ENCODE measurements at places on chromosomes 13 and 19.

GRCh38 chr19:30729451-30729850 lies 357.3 kb downstream of the ZNF536 start:
- DNase-seq = no peak

- no peak for DNase-seq
Measured at GRCh38 chr19:41249707-41250423, 14.3 kb upstream of the HNRNPUL1 start.

DNA sequence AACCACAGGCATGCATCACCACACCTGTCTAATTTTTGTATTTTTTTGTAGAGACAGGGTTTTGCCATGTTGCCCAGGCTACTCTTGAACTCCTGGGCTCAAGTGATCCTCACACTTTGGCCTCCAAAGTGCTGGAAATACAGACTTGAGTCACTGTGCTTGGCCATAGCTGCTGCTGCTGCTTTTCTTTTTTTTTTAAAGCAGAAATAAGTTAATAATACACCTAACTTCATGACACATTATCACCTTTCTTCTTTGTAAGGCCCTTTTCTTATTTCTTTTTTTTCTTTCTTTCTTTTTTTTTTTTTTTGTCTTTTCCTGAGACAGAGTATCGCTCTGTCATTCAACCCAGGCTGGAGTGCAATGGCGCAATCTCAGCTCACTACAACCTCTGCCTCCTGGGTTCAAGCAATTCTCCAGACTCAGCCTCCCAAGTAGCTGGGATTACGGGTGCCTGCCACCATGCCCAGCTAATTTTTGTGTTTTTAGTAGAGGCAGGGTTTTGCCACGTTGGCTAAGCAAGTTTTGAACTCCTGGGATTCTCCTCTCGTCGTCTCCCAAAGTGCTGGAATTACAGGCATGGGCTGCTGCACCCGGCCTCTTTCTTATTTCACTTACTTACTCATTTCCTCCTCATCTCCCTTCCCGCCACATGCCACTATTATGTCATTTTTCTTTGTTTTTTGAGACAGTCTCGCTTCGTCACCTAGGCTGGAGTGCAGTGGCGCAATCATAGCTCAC lies 8.7 kb downstream of the SHKBP1 start:
- no peak for DNase-seq

GRCh38 chr13:95315752-95316151 lies 14.5 kb upstream of the ABCC4 start:
- no peak for DNase-seq

- no peak for DNase-seq
Measured at GRCh38 chr19:52307275-52307674, 10.3 kb downstream of the ZNF480 start.

- peak; percentile 20 for DNase-seq
Measured at GRCh38 chr19:44741258-44741731, 7.2 kb upstream of the BCL3 start.

GRCh38 chr13:23380534-23380933 lies 53.0 kb downstream of the SACS start:
- DNase-seq = no peak

DNA sequence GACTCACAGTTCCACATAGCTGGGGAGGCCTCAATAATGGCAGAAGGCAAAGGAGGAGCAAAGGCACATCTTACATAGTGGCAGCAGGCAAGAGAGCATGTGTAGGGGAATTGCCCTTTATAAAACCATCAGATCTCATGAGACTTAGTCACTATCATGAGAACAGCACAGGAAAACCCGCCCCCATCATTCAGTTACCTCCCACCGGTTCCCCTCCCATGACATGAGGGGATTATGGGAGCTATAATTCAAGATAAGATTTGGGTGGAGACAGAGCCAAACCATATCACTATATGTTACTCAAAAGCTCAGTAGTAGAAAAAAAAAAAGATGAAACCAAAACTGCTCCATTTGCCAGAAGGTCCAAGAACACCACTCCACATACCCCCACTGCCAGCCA lies 58.5 kb downstream of the DNAJC15 start:
- no peak for DNase-seq

DNA sequence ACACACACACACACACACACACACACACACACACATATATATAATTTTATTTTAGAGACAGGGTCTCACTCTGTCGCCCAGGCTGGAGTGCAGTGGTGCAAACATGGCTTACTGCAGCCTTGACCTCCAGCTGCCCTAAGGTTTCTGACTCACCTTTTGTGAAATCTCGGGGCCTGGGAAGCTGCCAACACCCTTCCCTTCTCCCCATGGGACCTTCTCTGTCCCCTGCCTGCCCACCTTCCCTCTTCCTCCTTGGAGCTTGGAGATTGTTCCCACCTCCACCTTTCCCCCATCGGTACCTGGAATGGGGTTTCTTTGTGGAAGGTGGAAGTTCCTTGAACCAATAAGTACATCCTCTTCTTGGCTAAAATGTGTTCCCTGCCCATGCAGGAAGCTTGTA lies 6.3 kb downstream of the ARRDC5 start:
- DNase-seq = no peak

GRCh38 chr19:35040826-35041547 lies 534 bp upstream of the HPN start:
- peak; percentile 92 for DNase-seq

- DNase-seq = no peak
Measured at GRCh38 chr13:105783261-105783660, 752.2 kb downstream of the EFNB2 start.

DNA sequence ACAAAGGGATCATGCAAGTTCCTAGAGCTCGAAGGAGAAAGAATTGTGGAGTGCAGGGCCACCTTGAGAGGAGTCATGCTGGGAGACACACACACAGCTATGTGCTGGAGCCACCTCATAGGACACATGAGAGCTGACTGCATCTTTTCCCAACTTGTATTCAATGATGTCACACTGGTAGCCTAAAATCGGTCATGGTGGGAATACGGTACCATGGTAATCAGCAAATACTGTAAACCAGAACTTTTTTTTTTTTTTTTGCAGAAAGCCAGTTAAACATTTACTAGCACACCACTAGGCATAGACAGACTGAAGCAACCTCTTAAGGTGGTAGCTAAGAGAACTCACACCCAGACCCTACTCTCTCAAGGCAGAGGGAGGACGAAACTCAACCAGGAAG lies 47.0 kb upstream of the INTS6 start:
- no peak for DNase-seq

DNA sequence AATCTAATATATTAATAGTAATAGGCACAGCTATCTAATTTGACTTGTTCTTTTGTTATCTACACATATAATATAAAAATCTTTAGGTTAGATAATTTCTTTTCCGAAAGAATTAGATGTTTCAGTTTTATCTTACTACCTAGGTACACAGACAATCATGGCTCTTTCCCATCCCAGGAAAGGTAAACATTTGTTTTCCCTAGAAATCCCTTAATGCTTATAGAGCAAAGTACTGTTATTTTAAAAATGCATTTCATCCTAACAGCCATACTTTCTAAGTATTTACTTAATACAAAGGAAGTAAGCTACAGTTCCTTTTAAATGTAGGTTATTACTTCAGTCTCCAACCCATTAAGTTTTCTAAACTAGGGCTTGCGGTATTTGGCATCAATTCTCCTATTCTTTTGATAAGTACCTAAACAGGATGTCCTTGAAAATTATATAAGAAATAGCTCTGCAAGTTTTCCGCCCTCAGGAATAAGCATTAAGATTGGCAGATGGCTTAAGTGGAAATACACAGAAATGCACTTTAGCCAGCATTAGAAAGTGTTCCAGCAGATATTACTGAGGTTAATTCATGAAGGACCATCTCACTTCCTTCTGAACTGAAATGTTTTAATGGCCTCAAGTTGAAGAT lies 616.2 kb upstream of the SPRY2 start:
- no peak for DNase-seq

DNA sequence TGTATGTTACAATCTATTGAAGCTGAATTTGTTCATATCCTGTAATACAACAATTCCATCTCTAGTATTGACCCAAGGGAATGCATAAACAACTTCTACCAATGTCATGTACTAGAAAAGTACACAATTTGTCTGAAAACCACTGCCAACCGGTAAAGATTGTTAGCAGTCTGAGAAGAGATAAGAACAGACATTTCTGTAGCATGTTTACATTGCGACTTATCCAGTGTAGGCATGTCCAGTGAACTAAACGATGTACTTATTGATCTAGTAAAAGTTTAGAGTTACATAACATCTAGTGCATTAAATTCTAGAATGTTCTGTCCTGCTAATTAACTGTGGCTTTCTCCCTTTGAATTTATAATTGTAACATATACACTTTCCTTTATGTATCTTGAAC lies 425.9 kb downstream of the SLITRK6 start:
- no peak for DNase-seq

DNA sequence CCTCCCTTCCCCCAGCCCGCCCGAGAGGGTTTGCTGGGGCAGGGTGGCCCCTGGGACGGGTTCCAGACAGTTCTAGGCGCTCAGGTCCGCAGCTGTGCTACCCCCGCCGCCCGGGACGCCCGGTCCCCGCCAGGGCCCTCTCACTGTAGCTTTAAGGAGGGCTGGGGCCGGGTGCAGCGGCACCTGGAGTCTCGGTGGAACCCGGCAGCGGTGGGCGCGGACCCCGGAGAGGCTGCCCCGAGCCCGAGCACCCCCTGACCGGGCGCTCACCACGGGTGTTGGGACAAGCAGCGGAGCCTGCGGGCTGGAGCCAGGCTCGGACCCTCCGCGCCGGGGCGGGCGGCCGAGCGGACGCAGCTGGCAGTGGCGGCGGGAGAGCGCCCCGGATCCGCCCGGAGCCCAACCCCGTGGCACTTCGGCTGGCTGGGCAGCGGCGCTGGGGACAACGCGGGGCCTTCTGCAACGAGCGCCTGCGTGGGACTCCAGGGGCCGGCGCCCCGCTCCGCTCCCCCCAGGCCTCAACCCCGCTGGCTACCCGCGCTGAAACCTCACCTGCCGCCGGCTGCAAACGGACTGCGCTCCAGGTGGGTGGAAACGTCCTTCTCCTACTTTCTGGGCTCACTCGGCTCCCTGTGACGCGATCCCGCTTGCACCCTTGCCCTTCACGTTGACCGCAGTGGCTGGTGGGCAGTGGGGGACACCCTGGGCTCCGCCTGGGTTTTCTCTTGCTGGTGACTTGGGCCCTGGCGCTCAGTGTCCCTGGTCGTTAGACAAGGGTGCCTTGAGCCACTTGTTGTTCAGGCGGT lies 81.1 kb downstream of the ZNF429 start:
- peak; percentile 22 for DNase-seq

- DNase-seq = no peak
Measured at GRCh38 chr19:40936755-40937154, 54.3 kb upstream of the CYP2B6 start.

- no peak for DNase-seq
Measured at GRCh38 chr19:28330831-28331230, 882.1 kb downstream of the UQCRFS1 start.

- no peak for DNase-seq
Measured at GRCh38 chr13:50357586-50358118, 342.4 kb downstream of the KCNRG start.

DNA sequence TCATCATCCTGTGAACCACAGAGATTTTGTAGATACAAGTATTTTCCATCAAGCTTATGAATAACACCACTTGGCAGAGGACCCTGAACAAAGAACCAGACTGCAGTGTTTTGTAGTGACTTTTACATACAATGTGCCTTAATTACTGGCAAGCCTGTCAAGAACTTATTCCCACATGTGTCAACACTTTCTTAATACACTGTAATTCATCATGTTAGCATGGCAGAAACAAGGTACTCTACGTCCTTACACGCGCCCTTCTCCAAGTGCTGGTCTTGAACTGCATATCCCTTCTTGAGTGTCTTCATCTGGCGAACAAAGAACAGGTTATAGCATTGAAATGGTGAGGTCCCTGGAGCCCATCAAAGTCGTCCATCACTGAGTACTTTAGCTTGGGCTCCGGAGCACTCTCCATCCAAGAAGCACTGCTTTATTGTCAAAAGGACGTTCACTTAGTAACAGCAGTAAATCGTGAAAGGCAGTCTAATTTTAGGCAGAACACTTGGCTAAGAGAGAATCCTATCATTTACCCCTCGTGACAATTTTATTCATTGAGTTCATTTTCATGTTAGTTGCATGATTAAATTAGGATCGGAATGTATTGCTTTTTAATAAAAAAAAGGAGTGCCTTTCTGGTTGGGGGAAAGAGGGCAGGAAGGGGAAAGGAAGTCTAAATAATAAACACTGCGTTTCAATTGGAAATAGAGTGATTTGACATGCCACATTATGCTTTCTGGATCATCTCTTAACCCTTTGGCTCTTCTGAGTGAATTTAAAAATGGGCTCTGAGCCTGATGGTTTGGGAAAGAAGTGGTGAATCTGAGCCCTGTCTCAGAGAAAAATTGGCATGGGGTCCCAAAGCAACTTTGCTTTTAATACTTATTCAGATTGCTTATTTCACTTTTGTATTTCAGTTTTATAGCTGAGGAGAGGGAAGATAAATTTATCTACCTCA lies 376.1 kb downstream of the DLEU7 start:
- no peak for DNase-seq

DNA sequence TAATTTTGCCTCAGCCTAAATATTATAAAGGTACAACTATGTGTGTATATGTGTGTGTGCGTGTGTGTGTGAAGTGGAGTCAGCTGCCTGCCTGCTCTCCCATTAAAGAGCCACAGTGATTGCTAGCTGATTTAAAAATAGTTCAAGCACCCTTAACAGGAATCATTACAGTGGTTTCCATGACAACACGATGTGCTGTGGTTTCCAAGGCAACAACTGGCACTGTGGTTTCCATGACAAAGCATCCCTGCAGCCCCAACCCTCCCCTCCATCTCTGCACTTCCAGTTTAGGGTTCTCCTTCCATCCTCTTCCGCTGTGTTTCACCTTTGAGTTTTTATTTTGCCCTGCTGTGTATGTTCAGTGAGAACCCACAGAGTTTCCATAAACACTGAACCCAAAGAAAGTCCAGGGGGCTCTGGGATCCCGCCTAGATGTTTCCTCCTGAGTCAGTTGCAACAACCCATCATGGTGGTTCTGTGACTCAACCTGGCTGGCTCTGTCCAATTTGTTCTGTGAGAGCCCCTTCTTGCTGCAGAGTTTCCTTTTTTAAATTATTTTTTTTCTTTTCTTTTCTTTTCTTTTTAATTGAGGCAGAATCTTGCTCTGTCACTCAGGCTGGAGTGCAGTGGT lies 7.1 kb upstream of the PNMA8A start:
- no peak for DNase-seq

DNA sequence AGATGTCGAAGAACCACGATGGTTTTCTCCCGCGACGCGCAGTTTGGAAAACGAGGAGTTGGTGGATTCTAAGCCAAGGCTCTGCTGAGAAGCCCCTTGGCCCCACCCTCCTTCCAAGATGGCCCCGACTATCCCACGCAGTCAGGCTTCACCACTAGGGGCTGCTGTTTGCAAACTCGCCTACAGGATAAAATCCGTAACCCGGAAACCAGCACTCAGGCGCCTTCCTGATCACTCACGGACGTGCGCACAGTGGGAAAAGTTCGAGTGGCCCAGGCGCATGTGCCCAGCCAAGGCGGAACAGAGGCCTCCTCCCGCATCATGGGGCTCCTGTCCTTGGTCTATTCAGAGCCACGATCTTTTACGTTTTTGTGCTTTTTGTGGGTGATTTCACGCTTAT lies 19.2 kb upstream of the UQCR11 start:
- DNase-seq = no peak

Measured in left lung (tissue), 14 donors.